ENCODE measurements at places on chromosomes 12 and 14.
A peak's percentile ranks its signal among the peaks of the same experiment; 100 is the strongest.

GRCh38 chr12:8018666-8019581 is 13.6 kb upstream of the FOXJ2 start:
- no peak for DNase-seq

DNA sequence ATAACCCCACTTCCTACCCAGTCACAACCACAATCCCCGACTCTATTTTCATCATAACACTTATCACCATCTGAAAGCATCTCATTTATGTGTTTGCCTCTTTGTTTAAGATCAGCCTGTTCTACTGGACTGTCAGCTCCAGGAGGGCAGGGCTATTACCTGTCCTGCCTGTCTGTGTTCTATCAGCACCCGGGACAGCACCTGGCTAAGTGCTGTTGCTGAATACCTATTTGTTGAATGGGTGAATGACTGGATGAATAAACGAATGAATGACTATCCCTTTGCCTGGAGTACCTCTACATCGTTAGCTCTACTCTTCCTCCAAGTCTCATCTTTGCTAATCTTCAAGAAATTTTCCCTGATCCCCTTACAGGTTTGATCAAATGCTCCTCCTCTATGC is 69.0 kb downstream of the WSCD2 start:
- no peak for DNase-seq

- no peak for DNase-seq
Observed at GRCh38 chr12:124168016-124168786, 126.7 kb upstream of the RFLNA start.

DNA sequence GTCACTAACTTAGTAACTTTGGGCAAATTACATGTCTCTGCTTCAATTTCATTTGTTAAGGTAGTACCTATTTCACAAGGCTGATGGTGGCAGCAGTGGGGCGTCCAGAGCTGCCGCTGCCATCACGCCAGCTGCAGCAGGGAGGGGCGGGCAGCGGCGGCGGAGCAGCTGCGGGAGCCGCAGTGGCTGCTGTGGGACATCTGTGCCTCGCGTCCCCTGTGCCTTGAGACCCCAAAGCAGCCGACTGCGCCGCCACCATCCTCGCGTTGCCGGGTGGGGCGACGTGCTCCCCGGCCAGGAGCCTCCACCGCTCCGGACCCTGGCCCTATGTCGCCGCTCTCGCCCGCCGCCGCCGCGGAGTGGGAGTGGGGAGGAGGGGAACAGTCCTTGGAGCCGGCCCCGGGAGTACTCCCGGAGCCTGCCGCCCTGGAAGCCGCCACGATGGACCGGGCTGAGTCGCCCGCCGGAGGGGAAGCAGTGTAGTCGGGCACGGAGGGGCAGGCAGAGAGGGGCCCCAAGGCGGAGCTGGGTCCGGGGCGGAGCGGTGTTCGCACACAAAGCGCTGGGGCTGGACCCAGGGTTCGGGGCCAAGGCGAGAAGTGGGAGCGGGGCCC is 51.4 kb downstream of the A2M start:
- peak; percentile 59 for DNase-seq

- DNase-seq: no peak
Observed at GRCh38 chr12:54701940-54702592, 53.9 kb upstream of the DCD start.

GRCh38 chr12:4648501-4649357 is at the start of the genes AKAP3 and NDUFA9:
Gene AKAP3 (minus strand): TSS chr12:4649051. CDS start chr12:4638196, 10,855 bp downstream.
Gene NDUFA9 (plus strand): TSS chr12:4649114. CDS start chr12:4649127, 13 bp downstream.
- DNase-seq: peak; percentile 88

- no peak for DNase-seq
Observed at GRCh38 chr12:123908884-123909725, 63.5 kb downstream of the CCDC92 start.

DNA sequence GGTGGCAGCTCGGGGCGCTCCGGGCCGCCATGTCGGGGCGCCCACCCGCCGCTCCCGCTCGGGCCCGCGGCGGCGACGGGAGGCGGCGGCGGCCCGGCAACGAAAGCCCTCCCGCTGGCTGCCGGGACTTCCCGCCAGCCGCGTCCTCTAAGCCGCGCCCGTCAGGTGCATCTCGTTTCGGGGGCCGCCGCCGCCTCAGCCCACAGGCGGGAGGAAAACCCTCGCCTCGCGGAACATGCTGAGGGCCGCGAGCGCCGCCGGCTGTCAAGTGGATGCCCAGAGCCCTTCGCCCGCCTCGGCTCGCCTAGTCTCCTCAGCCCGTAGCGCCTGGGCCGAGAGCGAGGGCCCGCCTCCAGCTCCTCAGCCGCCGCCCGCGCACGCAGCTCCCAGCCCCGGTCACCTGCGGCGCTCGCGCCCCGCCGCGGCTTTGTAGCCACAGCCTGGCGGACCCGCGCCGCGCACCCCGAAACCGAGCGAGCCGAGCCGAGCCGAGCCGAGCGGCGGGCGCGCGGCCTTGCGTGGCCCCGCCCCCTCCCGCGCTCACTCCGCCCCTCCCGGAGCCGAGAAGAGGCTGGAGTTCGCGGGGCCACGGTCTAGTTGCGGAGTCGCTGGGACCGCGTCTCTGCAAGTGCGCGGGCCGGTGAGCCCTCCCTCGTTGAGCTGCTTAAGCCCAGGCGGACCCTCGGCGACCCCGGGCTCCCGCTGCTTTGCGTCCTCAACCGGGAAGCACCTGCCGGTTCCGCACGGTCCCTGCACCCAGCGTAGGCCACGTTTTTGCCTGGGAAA is at the start of gene EML5:
EML5 (minus strand) TSS at position 481 of the 786 bp plus-strand sequence; CDS start at position 31, 450 bp downstream.
- peak; percentile 85 for DNase-seq

- no peak for DNase-seq
Observed at GRCh38 chr12:120376934-120377572, 8.1 kb upstream of the MSI1 start.

GRCh38 chr14:95273001-95273978 is 46.4 kb downstream of the CLMN start:
- peak; percentile 8 for DNase-seq

DNA sequence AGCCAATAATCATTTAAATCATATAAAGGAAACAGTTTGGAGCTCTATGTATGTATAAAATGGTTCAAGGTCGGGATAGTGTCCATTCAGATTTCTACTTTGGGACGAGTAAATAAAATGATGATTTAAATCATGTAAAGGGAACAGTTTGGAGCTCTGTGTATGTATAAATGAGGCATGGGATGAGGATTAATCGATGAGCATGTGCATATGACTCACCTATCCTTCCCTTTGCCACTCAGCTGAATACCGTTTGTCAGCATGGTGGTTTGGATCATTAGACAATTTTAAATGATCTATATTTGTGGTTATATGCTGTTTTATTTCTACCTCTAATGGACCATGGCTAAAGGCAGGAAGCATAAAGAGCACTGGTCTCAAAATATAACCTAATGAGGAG is 7.1 kb upstream of the SLCO1A2 start:
- no peak for DNase-seq

DNA sequence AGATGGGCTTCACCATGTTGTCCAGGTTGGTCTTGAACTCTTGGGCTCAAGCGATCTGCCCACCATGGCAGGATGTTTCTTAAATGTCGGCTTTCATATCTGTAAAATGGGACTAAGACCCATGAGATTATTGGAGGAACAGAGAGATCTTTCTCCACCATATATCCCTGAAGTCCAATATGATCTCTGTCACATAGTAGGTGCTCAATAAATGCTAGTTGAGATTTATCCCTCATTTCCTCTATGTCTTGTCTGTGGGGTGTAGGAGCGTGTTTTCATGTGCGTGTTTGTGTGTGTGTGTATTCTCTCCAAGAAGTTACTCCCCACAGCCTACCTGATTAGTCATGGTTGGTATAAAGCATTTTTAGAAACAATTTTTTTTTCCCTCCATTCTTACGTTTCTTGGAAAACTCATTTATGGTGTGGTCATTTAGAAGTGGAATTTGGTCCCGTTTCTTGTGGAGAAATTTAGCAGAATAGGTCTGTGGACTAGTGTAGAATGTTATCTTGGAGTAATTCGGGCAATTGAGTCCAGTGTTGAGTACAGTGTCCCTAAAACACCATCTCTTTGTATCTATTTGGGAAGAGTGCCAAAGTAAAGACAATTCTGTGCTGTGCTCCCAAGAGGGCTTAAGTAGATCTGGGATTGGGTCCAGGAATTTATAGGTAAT is 4.3 kb downstream of the STRAP start:
- DNase-seq: no peak

DNA sequence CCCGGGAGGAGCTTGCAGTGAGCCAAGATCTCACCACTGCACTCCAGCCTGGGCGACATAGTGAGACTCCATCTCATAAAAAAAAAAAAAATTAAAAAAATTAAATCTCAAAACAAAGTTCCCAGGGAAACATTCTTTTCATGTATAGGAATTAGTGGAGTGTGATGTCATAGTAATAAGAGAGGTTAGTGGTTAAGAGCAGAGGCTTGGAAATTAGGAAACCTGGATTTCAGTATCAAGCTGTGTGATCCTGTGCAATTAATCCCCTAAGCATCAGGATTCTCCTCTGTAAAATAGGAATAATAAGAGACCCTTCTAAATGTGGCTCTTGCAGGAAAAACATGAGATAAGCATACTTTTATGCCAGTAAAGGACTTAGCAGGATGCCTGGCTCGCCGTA is 3.1 kb upstream of the TXNRD1 start:
- no peak for DNase-seq

- DNase-seq: no peak
Observed at GRCh38 chr12:54564768-54565167, 15.4 kb downstream of the PDE1B start.

- no peak for DNase-seq
Observed at GRCh38 chr12:1972856-1973317, 31.4 kb downstream of the DCP1B start.

DNA sequence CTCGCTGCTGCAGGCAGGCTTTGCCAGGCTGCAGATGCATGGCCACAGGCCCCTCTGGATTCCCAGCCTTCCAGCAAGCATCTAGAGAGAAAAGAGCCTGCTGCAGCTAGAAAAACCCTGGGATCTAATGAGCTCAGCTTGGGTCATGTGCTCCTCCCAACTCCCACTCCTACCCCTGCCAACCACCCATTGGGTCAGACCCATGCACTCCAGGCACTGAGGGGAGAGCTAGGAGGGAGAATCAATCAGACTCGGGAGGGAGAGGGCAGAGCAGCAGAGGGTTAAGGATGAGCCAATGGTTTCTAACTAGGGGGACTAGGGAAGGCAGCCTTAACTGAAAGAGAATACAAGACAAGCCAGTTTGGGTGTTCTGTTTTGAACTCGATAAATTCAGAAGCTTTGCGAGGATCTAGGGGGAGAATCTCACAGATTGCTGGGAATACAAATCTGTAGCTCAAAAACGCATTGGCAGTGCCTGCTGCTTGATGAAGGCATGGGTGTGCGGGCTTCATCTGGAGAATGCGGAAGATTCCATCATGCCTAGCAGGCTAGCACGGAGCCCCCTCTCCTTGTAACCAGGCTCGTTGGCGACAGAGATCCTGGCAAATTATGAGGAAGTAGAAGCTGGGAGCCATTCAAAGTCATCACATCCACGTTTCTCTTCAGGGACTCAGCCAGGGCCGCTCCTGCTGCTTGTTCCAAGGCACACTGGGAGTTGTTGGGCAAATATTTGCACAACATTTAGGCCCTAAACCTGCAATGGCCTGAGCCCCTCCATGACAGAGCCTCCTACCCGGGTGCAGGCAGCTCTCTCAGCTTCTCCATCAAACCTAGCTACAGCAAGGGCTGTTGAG is 56.4 kb downstream of the VCPKMT start:
- DNase-seq: no peak

GRCh38 chr14:89078021-89078795 is 253.8 kb downstream of the TTC8 start:
- no peak for DNase-seq

DNA sequence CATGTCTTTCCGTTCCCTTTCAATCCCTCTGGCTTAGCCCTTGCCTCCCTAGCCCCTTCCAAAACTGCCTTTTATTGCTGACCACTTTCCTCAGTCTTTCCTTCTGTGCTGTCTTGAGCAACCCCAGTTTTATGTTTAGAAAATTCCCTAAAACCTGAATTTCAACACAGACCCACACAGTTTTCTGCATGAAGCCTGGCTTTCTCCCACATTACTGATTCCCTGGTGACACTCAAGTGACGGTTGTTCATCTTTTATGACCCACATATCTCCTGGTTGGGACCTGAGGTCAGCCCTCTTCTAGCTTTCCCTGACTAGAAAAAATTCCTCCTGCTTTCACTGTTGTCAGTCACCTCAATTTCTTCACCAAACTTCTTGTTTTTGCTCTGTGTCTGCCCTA is 21.0 kb downstream of the FGD4 start:
- DNase-seq: no peak

DNA sequence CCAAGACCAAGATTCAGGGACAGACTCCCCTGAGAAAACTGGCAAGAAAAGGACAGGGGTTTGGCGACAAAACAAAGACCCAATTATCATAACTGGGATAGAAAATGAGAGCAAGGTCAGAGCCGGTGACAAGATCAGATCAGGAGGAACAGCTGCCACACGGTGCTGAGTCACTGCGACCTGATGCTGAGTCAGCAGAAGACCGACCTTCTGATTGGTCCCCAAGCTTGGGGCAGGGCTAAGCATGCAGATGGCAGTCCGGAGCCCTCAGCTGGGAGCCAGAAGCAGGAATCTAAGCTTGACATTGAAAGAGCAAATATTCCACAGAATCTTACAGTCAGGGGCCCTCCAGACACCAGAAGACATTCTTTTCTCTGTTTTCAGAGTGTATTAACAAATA is 19.1 kb upstream of the ARMH4 start:
- peak; percentile 75 for DNase-seq

DNA sequence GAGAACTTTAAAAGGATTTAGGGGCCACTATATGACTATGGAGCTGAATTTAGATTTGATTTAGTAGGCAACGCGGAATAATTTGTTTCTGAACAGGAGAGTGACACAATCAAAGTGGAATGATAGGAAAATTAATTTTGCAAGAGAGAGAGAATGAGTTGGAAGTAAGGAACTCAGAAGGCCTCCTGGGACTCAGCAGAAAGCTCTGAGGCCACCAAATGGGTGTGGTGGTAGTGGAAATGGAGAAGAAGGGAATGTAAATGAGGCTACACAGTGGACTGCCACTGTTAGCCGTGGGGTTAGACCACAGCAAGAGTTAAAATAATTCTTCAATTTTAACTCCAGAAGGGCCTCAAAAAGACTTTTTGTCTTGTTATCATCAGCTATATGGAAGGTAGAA is 102.7 kb downstream of the LRRK2 start:
- no peak for DNase-seq

- no peak for DNase-seq
Observed at GRCh38 chr12:75048767-75049166, 160.9 kb downstream of the KCNC2 start.

DNA sequence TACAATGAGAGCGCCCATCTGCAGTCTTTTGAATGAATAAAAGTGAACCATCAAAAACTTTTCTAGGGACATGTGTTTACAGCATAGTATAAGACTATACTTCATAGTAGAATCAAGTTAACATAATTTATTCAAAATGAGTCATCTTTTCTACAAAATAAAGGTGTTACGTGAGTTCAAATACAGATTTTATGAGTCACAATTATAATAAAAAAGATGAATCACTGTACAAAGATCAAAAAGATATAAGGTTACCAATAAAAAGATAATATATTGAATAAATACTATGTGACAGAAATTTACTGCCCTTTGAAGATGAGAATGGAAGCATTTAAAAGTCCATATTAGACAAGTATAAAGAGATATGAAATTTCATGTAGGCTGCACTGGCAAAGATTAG is 2.8 kb downstream of the MBIP start:
- no peak for DNase-seq

DNA sequence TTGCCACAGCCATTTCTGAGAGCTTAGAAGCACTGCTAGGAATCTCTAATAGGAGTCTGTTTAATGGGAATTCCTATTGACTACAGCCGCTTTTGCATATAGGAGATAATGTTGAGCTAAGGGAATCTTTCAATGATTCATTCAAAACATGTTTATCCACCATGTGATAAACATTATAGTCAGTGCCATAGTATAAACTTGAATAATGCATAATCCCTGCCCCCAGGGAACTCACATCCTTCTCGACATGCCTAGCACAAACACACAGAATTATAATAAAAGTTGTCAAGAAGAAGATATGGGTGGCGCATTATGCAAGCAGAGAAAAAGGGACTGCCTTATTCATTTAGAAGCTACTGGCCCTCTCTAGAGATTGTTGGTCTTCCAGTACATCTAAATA is 248.0 kb downstream of the DAD1 start:
- no peak for DNase-seq

Data from heart left ventricle (tissue), 16 donors.